ENCODE measurements at places on chromosomes 3 and 15.

GRCh38 chr15:81560405-81560804 is 186.4 kb upstream of the TMC3 start:
- no peak for DNase-seq

DNA sequence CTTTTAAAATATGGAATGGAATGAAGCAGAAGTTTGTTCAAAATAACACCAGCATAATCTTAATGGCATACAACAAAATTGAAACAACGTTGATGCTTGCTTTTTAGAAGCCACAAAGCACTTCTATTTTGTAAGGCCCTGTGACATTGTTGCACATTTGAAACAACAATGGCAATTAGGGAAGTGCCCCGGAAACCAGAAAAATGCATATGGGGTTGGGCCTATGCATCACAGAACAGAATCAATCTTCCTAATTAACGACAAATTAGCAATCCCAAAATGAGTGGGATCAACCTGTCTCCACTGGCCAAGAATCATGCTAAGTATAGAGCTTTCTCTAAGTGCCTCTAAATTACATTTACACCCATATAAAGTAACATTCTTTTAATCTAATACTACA is 168.9 kb downstream of the MEIS2 start:
- DNase-seq = no peak

- no peak for DNase-seq
Observed at GRCh38 chr3:142497729-142498128, 49.9 kb upstream of the XRN1 start.

GRCh38 chr3:51887620-51888019 is 12.2 kb upstream of the IQCF5 start:
- no peak for DNase-seq

DNA sequence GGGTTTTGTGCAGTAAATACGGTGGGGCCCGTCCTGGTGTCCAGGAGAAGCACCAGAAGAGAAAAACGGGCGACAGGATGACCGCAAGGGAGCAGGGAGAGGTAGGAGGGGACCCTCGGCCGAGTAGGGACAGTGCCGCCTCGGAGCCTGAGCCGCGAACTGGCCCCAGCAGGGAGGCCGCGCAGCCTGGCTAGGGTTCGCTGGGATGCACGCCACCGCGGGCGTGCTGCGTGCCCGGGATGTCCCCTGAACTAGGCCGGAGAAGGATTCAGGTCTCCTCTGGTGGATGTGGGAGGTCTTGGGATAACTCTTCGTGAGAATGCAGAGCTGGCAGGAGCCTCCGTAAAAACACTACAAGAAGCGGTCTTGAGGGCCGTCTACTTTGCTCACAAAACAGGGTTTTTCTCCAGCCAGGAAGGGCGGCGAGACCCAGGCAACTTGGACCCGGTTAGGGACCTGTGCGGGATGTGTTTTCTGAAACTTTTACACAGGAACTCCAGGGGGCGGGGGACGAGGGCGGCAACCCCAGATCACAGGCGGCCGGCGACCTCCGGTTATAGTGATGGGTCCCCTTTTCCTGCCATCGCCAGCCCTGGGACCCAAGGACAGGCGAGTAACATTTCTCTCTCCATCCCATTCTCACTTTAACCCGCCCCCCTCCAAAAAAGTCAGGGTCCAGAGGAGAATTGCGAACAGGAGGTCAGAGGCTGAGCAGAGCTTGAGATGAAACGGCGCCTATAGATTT is 35.5 kb downstream of the NR2F2 start:
- DNase-seq = no peak

- DNase-seq = no peak
Observed at GRCh38 chr15:51444112-51444511, 102.7 kb downstream of the GLDN start.

DNA sequence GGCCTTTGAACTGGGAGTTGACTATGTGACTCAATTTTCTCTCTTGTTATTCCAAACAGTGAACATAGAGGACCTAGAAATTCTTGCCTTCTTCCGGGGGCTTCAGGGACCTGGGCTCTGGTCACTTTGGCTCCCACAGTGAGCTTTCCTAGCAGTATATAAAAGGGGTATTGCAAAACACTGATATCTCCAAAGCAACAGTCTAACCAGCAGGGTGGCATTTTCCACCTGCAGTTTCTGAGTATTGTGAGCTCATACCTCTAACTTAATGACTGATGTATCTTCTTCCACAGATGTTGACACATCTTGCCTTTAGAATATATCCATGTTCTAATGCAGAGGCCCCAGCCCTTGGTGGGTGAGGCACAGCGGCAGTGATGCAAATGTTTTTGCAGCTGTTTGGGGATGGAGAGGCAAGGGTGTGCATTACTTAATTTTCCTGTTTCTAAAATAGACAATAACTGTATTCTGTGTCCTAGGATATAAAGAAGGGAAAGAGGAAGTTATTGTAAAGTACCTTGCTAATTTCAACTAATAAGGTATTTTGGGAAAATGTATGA is 45.7 kb upstream of the ADGRG7 start:
- DNase-seq = no peak

- DNase-seq = no peak
Observed at GRCh38 chr15:98164571-98164970, 204.1 kb downstream of the ARRDC4 start.

- DNase-seq = no peak
Observed at GRCh38 chr3:56818156-56818985, 16.6 kb upstream of the ARHGEF3 start.

GRCh38 chr3:64655160-64655559 is 32.6 kb downstream of the ADAMTS9 start:
- no peak for DNase-seq

GRCh38 chr3:135503760-135504686 is 461.5 kb upstream of the PPP2R3A start:
- DNase-seq = peak; percentile 13

GRCh38 chr15:85681386-85681785 is 113.3 kb downstream of the KLHL25 start:
- DNase-seq = no peak

GRCh38 chr3:76990606-76991005 is 49.3 kb upstream of the ROBO2 start:
- no peak for DNase-seq

Measured in GM04503 (cell line).